Fibroblast of upper back skin (primary cell): ENCODE measurements at places on chromosomes 16 and 17.

GRCh38 chr17:43400943-43401717 is 2.3 kb downstream of the ARL4D start:
- DNase-seq, result peak; percentile 43

- DNase-seq, result peak; percentile 57
Measured at GRCh38 chr17:73286863-73287296, 24.9 kb downstream of the CDC42EP4 start.

- no peak for DNase-seq
Measured at GRCh38 chr17:28115046-28115445, 72.6 kb downstream of the NLK start.

- no peak for DNase-seq
Measured at GRCh38 chr16:84950906-84951305, 60.4 kb downstream of the ZDHHC7 start.

GRCh38 chr17:67400193-67400592 is 23.1 kb downstream of the PITPNC1 start:
- no peak for DNase-seq

DNA sequence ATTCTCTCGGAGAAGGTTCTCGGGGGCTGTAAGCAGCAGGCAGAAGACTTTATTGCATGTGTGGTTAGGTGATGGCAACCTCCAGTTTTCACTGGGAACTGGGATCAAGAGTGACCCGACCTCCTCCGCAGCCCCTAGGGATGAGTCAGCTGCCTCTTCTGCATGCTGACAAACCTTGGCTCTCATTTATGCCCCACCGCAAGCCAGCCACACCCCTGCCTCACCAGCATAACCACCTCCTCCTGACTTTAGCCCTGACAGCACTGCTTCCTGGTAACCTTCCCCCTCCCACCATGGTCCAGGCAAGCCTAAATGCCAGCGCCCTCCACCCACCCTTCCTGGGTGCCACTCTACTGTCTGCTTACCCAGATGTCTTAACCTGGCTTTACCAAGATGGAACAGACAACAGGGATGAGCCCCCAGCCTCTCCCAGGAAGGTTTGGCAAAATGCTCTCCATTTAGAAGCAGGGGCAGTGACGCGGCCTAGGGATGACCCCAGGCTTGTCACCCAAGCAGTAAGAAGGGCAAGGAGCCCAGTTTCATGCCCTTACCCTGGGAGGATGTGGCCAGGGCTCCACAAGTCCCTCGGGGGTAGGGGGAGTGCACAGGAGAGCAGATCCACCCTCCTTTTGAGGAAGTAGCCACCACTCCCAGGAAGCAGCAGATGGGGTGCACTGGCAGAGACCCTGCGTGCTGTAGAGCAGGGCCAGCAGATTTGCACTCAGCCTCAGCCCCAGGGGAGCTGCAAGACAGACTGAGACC is 73.5 kb downstream of the GOSR1 start:
- DNase-seq, result no peak

DNA sequence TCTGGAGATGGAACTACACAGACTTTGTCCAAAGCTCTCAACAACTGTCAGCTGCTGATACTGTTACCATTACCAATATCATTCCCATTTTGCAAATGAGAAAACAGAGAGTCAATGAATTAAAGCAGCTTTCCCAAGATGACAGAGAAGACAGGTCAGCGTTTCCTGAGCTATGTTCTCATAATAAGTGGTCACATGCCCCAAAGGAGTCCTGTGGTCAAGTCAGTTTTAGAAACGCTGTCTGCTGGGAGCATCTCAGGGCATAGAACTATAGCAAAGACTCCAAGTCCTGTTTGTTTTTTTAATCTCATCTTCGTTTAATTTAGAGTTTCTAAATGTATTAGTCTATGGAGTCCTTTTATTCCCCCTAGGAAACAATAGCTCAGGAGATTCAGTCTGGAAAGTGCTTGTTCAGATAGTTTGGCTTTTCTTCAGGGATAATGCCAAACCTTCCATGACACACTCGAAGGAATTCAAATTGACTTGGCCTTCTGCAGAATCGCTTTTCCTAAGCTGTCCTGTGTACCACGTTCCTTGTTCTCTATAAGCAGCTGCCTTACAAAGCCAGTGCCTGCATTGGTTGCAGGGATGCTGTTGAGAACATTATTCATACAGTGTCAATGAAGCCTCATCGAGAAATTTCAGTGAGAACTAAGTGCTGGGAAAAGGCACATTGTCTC is 12.1 kb downstream of the CCDC42 start:
- peak; percentile 49 for DNase-seq

DNA sequence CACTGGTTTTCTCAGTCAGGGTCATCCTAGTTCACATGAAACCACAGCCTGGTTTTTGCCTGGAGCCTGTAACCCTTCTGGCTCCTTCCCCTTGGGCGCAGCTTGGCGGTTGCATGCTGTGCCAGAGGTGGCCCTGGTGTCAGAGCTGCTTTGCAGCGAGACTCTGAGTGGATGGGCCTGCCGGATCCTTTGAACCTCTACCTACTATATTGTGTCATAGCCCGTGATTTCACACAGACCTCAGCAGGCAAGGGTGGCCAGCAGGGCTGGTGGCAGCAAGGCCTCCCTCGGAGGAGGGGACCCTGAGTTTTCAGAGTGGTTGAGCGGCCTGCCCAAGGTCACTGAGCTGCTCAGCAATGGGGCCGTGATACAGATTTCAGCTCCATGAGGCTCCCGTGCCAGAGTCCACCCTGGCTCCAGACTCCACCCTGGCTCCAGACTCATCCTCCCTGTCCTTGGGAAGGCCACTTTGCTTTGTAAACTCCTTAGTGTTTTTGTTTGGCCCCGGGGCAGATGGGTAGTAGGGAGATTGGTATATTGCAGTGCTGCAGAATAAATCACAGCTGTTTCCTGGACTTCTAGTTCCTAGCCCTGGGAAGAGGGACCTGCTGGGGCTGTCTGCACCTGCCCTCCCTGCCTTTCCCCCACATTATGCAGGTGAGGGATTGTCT is 9.7 kb downstream of the MPRIP start:
- DNase-seq, result no peak

GRCh38 chr17:61017317-61018006 is 339.8 kb downstream of the BCAS3 start:
- no peak for DNase-seq

- no peak for DNase-seq
Measured at GRCh38 chr17:47741109-47741792, 8.2 kb downstream of the TBX21 start.

DNA sequence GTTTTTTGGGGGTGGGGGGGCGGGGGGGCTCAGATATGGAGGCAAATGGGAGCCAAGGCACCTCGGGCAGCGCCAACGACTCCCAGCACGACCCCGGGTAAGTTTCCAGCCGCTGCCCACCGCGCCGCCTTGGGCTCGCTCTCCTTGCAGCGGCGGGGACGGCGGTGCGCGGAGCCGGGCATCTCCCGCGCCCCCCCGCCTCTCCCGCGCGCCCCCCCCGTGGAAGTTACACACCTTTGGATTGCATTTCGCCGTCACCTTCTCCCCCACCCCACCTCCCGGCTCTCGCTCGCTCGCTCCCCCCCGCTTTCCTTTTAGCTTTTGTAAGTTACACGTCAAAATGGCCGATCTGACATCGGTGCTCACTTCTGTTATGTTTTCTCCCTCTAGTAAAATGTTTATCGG is 387 bp downstream of the MSI2 start:
- no peak for DNase-seq

- no peak for DNase-seq
Measured at GRCh38 chr16:17258848-17259713, 211.7 kb downstream of the XYLT1 start.

DNA sequence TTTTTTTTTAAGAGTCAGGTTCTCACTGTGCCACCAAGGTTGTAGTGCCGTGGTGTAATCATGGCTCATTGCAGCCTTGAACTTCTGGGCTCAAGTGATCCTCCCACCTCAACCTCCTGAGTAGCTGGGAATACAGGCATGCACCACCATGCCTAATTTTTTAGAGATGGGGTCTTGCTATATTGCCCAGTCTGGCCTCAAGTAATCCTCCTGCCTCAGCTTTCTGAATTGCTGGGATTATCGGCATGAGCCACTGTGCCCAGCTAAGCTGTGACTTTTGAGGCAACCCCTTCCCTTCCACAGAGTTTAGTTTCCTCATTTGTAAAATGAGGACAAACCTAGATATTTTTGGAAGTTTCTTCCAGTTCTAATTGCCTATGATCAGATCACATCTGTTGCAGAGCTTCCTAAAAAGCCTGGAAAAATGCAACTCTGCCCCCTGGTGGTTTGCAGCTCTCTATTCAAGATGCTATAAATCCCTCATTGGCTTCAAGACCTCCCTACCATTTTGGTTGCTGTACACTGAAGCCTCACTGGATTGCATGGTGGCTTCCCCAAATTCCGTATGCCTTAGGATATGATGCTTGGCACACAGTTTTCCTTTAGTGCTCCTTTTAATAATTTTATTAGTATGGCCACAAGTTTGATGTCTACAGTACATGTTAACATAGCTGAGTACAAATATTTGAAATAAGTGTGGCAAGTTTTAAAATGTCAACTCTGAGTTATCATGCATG is 19.3 kb downstream of the GDE1 start:
- DNase-seq, result peak; percentile 67

DNA sequence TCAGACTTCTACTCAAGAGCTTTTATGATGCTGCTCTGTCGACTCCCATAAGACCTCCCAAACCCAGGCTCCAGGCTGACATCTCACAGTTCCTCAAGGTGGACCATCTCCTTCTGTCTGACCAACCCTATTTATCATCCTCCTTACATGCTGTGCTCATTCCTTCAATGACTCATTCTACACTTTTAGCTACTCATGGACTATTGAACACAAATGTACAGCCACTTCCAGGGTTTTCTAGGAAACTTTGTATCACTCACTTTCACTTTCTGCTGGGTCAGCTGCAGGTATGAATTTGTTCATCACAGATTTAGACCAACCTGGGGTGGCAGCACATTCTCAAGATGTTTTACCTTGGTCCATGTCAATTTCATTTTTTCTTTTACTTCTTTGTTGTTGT is 162.4 kb upstream of the FAM20A start:
- DNase-seq, result peak; percentile 47

- no peak for DNase-seq
Measured at GRCh38 chr16:30395992-30396585, 869 bp downstream of the ZNF48 start.
